ENCODE measurements at places on chromosomes 2 and 18.

DNA sequence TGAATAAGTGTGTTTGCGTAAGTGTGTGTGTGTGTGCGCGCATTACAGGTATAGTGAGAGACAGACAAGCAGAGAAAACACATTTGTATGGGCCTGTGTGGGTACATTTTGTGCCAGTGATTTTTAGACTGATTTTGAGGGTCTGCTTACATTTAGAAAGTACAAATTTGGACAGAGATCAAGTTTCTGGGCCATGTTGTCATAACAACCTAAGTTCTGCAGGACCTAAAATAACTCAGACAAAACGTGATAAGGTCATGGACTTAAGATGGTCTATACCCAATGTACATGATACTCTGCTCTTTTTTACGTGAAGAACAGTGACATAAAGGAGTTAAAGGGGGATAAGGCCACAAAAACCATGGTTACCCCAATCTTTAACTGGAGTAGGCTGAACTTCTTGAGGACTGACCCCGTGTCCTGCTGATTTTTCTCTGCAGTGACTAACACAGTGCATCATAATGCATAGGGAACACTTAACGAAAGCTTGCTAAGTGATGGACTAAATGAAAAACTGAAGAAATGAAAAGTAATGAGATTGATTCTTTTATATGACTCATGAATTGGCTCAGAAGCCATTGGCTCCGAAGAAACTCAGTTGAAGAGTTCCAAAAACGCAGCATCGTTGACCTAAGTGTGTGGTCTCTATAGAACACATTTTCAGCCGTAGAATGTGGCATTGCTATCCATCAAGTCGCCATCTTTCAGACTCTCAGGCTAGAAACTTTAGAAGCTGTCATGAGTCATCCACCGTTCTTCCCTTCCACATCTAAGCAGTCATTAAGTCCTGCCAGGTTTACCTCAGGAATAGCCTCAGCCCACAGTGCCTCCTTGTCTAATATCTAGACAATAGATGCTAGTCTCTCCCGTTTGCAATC is 61.6 kb upstream of the NCOA1 start:
- DNase-seq = no peak

GRCh38 chr2:119111115-119111975 is 47.2 kb downstream of the C1QL2 start:
- no peak for DNase-seq

- peak; percentile 34 for DNase-seq
Measured at GRCh38 chr2:84832772-84833461, 48.0 kb downstream of the TRABD2A start.

- no peak for DNase-seq
Measured at GRCh38 chr2:9027884-9028283, 24.4 kb upstream of the MBOAT2 start.

DNA sequence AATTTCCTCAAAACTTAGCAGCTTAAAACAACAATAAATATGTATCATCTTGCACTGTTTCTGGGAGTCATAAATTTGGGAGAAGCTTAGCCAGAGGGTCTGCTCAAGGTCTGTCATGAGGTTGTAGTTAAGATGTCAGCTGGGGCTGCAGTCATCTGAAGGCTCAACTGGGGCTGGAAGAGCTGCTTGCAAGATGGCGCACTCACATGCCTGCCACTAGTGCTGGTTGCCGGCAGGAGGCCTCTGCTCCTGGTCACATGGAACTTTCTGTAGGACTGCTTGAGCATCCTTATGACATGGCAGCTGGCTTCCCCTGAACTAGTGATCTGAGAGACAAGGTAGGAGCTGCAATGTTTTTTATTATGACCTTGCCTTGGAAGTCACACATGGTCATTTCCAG is 215.5 kb upstream of the HAAO start:
- DNase-seq = no peak

GRCh38 chr18:66682855-66683322 is 79.0 kb upstream of the CDH19 start:
- DNase-seq = no peak

- no peak for DNase-seq
Measured at GRCh38 chr2:154549869-154550268, 148.6 kb upstream of the KCNJ3 start.

DNA sequence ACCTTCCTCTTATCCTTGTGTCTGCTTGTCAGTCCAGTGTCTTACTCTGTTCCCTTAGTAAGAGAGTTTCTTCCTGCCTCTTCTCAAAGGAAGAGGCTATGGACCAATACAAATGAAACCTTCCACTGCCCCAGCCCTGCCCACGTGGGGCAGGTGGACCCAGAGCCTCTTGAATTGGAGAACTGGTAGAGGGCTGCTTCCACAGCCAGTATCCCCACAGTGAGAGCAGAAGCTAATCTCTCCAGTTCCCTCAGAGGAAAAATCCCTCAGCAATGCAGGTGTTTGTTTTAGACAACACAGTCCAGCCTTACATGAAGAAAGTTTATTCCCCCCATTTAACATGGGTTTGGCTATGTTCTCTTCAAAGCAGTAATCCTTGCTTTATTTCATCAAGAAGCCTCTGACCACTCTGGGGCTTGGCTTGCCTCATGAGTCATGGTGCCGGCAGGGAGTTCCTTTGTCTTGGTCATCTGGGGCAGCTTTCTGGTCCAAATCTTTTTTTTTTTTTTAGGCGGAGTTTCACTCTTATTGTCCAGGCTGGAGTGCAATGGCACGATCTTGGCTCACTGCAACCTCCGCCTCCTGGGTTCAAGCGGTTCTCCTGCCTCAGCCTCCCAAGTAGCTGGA is 6.5 kb upstream of the CYBRD1 start:
- peak; percentile 47 for DNase-seq

GRCh38 chr2:219603771-219604170 is 6.1 kb downstream of the STK11IP start:
- no peak for DNase-seq

GRCh38 chr2:238797537-238797936 is 50.3 kb upstream of the TWIST2 start:
- no peak for DNase-seq

- DNase-seq = no peak
Measured at GRCh38 chr18:42330296-42330695, 375.3 kb downstream of the PIK3C3 start.

- peak; percentile 19 for DNase-seq
Measured at GRCh38 chr18:10100941-10101701, 187.3 kb downstream of the VAPA start.

- no peak for DNase-seq
Measured at GRCh38 chr2:200417366-200417765, 92.5 kb downstream of the KCTD18 start.

DNA sequence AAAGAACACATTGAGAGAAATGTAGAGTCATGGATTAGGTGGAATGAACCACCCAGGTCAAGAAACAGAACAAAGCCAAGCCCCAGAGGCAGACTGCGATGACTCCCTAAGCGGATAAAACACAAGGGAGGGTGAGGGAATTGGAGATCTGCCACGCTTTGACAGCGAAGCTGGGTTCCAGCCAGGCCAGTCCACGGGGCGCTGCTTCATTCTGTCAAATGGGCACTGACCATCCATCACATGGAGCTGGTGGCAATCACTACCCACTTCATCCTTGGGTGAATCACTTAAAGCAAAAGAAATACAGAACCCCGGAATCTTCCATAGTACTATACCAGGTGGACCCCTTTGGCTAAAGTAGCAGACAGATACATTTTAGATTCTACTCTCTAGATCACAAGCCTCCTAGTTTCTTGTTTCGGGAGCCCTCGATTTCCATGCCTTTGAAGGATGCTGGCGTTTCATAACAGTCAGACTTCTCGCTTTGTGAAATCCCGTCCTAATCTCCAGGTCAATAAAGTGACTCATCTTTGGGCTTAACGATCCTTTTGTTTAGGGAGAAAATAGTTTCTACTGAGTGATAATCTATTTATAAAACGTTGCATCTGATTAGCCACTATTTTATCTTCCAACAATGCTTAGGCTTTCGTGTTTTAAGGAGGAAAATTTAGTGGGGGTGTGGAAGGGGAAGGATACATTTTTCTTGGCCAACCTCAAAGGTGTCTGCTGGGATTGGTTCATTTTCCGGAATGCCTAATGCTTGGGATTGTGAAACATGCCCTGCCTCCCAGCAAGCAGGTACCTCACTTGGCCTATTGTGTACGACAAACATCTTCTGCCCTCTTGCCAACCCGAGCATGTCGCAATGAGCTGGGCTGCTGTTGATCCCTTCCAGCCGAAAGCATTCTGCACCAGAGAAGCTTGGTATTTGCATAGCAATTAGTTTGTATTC is 44.1 kb upstream of the HDAC4 start:
- no peak for DNase-seq

GRCh38 chr2:177084607-177085006 is 128.0 kb upstream of the HNRNPA3 start:
- no peak for DNase-seq

DNA sequence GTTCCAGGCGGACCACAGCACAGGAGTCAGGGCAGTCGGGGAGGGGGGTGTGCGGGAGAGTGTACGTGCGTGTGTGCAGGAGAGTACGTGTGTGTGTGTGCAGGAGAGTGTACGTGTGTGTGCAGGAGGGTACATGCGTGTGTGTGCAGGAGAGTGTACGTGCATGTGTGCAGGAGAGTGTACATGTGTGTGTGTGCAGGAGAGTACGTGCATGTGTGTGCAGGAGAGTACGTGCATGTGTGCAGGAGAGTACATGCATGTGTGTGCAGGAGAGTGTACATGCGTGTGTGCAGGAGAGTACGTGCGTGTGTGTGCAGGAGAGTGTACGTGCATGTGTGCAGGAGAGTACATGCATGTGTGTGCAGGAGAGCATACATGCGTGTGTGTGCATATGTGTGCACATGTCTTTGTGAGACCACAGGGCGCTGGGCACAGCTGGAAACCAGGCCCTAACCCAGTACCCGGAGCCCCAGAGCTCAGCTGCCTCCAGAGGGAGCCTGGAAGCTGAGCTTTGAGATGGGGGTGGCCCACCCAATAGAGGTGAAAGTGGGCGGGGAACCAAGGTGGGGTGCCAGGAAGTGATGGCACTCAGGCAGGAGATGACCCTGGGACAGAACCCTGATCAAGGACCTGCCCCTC is 13.9 kb upstream of the KLHL30 start:
- DNase-seq = no peak

GRCh38 chr2:162327134-162327769 is 8.8 kb upstream of the IFIH1 start:
- DNase-seq = no peak

DNA sequence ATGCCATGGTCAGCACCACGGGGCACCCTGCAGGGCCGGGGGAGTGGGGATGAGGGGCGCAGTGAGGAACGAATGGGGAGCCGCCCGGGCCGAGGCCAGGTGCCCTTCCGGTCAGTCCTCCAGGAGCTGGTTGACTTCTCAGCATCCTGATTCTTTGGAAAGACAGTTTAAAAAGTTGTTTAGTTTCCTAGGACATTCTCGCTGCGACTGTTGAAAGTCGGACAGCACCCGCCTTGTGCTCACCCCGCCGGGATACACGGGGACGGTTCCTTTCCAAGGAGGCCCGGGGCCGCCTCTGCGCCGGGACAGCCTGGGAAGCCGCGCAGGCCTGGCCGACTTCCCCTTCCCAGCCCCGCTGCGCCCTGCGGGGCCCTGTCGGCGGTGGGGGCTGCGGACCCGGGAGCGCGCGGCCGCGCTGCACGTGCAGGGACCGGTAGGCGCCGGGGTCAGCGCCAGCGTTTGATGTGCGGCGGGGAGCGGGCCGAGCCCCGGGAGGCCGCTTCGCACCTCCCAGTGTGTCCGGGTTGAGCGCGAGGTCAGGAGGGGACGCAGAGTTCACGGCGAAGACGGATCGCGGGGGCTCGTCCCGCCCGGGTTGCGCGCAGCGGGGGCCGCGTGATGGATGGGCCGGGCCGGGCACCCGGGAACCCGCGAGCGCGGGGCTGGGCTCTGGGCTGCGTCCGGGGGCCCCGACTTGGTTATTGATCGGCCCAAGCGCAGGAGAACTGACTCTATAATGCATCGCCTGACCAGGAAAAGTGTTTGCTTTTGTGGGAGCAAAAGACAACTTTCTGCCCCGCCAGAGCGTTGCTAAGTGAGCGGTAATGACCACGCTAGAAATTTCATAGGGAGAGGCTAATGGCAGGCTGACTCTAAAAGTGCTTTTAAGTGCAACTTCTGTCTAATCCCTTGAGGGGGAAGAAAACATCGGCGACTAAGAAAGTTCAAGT is 28.0 kb upstream of the SMIM21 start:
- peak; percentile 16 for DNase-seq

GRCh38 chr2:156666130-156666785 is 230.1 kb downstream of the GPD2 start:
- DNase-seq = no peak

Measured in hepatic stellate cell (primary cell).